Adrenal gland (tissue), 19 donors: ENCODE measurements at places on chromosomes 5 and 9. TPM values are rescaled to one million over a fixed set of nuclear protein-coding genes. Genes with fewer than 3 reads are reported as not detected.

ZSWIM6 gene
- 5.5 TPM for total RNA-seq

AMBP gene
- 0.32 TPM for total RNA-seq

SLC4A9 gene
- not detected for total RNA-seq

FAM153A gene
- 3.2 TPM for total RNA-seq

SLC1A3 gene
- 60.1 TPM for total RNA-seq

ANKRD31 gene
- total RNA-seq = 0.42 TPM

PCDHB4 gene
- total RNA-seq = 1.7 TPM

FCN2 gene
- 39.0 TPM for total RNA-seq

IL5 gene
- total RNA-seq = not detected

SPATA31D4 gene
- total RNA-seq = not detected

SGTB gene
- 5.7 TPM for total RNA-seq

MUSK gene
- 0.16 TPM for total RNA-seq

C6 gene
- total RNA-seq = 0.99 TPM

EDIL3 gene
- 59.7 TPM for total RNA-seq

FGF10 gene
- 2.0 TPM for total RNA-seq

SPATA31E1 gene
- not detected for total RNA-seq

TARS1 gene
- total RNA-seq = 76.8 TPM

NFIL3 gene
- total RNA-seq = 42.4 TPM

SH3TC2 gene
- total RNA-seq = 0.77 TPM

PCDHA11 gene
- total RNA-seq = 0.07 TPM

NMUR2 gene
- not detected for total RNA-seq

DNAJC25 gene
- 13.4 TPM for total RNA-seq

DMGDH gene
- total RNA-seq = 8.9 TPM

PMPCA gene
- 52.9 TPM for total RNA-seq

TICAM2 gene
- 1.8 TPM for total RNA-seq

GPR21 gene
- total RNA-seq = 0.58 TPM

PITX1 gene
- total RNA-seq = 4.2 TPM

PRR16 gene
- total RNA-seq = 3.3 TPM

SHC3 gene
- 20.5 TPM for total RNA-seq

PTGER4 gene
- total RNA-seq = 24.6 TPM

SLC27A4 gene
- 16.8 TPM for total RNA-seq

CA9 gene
- total RNA-seq = 5.8 TPM

PHYHD1 gene
- 18.6 TPM for total RNA-seq
